RPMI8226 (cell line): ENCODE measurements at places on chromosomes 3 and 15.
A peak's percentile ranks its signal among the peaks of the same experiment; 100 is the strongest.

DNA sequence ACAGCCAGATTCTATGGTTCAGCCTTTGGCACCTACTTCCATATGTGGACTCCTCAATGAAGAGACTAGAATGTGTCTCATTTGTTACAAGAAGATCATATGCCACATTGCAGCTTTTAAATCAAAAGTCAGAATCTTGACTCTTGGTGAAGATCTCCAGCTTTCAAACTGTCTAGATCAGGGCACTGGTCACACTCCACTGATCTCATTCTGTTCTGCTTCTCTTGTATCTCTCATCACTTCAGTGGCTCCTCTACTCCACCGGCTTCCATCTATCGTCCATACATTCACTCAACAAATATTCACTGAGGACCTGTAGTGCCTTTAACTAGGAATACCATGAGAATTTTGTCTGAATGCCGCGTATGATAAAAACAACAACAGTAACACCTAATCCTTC is 203.3 kb upstream of the LPP start:
- DNase-seq, result no peak

DNA sequence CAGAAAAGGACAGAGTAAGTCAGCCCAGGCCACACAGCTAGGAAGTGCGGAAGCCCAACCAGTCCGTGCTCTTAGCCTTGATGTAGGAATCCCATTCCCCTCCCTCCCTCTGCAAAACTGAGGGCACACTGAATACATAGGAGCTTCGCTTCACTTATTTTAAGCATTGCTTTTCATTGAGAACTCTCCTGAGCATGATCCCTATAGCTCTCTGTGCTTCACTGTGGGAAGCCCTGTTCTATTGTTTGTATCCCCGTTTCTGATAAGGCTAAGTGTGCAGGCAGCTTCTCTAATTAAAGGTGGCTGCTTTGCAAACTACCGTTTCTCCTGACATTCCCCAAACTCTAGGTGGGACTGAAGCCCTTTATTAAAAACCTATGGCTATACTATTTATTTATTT is 29.9 kb downstream of the IL5RA start:
- no peak for DNase-seq

- peak; percentile 9 for DNase-seq
Measured at GRCh38 chr3:114179575-114179974, 723 bp upstream of the DRD3 start.

DNA sequence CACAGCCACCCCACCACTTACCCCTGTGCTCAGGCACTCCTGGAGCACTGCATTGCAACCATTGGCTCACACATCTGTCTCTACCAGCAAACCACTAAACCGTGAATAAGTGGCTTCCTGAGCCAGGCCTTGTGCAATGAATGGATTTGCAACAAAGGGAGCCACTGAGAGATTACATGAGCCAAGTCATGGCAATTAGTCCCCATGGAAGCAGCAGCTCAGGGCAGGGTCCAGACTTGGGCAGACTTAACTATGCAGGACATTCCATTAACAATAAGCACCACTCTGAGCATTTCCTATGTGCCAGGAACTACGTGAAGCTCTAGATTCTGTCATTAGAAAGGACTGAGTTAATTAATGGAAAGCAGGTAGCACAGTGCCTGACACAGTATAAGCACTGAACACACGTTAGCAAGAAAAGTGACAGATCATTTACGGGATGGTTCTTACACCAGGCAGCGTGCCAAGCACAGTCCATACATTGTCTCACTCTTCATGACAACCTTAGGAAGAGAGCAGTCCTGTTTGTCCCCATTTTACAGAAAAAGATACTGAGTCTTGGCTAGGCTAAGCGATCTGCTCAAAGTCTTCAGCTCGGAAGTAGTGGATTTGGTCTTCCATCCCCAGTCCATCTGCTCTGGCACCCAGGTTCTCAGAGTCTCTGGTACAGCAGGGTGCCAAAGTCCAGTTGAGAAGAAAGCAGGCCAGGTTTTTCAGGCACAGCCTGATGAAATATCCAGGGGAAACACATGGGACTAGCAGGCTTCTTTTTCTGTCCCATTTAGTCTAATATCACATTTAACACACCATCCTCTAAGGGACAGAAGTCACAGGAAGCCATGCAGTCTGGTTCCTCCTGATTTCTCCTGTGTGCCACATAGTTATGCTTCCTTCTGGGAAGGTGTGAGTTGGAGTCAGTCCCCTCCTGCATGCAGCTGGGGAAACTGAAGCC is 44.1 kb downstream of the LIPC start:
- DNase-seq, result no peak

DNA sequence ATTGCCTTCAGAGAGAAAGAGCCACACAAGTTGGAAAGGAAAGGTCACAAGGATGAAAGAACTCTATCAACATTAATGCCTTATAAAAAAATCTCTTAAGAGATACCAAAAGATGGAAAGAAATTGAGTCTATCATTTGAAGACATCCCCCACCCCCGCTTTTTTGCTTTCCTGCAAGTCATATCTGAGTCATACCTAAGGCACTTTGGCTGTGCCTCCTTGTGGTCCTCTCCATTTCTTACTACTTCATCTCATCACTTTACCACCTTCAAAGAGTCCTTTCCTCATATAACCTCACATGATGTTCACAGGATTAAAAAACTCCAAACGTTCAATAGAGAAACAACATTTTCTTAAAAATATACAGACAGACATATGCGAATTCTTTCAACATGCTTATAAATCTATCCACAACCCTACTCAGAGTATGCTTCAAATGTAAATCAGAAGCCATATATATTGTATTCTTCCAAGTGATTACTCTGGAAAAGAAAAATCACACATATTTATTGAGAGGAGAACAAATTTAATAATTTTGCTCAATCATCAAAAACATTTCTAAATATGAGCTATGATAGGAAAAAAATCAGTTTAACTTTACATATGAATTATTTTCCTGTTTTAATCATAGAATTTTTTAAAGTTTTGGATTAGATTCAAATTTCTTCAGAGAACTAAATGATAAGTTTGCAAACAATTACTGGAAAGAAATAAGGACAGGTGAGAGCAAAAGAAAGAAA is 1003.9 kb upstream of the CFAP20DC start:
- DNase-seq, result no peak

- DNase-seq, result no peak
Measured at GRCh38 chr15:41284427-41285177, 47.8 kb downstream of the OIP5 start.
